ENCODE measurements at places on chromosomes 11 and 22.

- DNase-seq = no peak
Observed at GRCh38 chr22:46237453-46238124, 12.5 kb downstream of the CDPF1 start.

GRCh38 chr11:118313242-118313641, 8.7 kb downstream of the CD3E start:
- no peak for DNase-seq

GRCh38 chr11:62732830-62733229, 4.5 kb downstream of the TTC9C start:
- DNase-seq = no peak

DNA sequence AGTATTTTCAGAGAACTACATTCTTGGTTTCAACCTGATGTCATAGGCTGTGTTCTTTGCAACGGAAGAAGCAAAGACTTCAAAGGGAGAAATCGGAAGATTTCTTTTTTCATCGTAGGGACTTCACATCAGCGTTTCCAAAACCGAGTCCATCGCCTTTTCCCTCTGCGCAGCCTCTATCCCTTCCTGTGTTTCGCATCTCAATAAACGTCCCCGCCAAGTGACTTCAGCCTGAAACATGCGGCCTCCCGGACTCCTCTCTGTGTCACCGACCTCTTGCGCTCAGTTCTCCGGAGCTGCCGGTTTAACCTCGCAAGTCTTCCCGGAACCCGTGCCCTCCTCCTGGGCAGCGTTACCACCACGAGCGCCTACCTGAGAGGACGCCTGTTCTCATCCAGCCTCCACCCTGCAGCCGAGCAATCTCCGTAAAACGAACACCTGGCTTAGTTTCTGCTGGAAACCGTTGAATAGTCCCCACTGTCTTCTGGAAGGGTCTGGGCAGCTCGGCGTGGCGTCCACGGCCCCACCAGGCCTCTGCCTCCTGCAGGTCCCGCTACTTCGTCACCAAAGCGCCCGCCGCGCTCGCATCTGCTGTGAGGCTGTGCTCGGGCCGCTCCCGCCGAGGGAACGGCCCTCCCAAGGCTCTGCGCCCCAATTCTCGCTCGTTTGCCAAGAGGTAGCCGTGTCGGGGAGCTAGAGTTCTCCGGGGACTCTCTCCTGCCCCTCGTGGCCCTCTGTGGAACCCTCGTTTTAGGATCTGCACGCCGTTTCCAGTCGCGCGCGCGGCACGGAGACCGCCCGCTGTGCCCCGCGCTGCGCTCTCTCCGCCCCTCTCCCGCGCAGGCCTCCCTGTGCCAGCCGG, at the start of gene GLB1L3:
Gene GLB1L3 (plus strand): TSS at position 846 of the 862 bp plus-strand sequence. CDS start 362 bp downstream, outside the sequence.
- DNase-seq = peak; percentile 76

GRCh38 chr22:36760786-36761185, 15.1 kb downstream of the IFT27 start:
- DNase-seq = no peak

Data from activated naive CD4-positive, alpha-beta T cell treated with anti-CD3 and anti-CD28 coated beads, Interleukin-2, amount 50 U/mL, for 72 hours (primary cell).